ENCODE measurements at places on chromosomes 11 and 22.

DNA sequence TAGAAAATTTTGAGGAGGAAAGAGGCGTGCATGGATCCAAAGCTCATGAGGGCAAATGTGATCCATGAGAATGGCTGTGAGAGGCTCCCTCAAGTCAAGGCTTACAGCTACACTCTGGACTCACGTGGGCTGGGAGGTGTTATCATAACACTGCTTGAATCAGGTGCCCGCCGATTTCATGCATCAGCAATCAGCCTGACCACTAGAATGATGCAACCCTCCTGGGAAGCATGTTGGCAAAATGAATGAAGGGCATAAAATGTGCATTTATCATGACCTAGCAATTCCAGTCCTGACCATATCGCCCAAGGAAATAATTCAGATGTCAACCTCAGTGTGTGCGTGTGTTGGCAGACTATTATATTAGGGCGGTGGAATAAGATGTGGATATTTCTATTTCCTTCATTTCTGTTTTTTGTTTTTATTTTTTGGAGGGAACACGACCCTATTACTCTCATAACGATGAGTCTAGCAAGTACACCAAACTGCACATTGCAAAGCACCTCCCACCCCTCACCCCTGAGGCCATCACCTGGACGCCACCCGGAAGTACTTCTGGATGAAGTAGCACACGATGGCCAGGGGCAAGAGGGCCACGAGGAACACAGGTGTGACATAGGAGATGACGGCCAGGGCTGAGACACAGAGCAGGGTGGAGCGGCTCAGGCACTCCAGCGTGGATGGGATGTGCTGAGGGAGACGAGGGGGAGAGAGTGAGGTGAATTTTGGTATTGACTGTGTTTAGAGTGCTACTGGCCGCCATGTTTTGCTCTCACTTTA is 15.7 kb upstream of the KCNJ11 start:
- DNase-seq, result no peak

DNA sequence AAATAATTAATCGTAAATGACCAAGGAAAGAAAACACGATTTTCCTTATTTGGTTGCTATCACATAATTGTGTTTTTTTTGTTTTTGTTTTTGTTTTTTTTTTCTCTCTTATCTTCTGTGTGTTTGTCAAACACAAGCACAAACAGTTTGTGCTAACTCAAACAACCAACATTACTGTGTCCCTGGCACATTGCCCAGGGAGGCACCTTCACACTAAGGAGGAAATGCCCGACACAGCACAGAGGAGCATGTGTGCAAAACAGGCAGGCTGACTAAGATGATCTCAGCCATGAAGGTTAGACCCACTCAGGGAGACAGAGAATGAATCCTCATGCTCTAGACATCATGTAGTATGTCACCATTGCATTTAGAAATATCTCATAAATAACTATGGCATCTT is 130.1 kb downstream of the SOX6 start:
- no peak for DNase-seq

DNA sequence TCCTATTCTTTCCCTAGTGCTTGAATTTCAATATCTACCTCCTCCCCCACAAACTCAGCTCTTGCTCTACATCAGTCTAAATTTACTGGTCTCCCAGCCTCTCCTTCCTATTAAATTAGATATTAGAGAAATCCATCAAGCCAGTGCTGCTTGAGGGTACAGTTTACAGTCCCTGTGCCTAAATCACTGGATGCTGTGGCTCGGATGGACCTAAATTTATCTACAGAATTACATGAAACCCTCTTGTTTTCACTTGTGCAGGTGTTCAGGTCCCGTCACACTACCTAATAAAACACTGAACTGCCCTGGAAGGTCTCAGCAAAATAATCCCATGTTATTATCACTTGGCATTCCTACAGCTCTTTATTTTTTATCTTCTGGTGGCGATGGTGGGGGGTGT is 134.7 kb upstream of the E2F8 start:
- no peak for DNase-seq

GRCh38 chr11:15663777-15664218 is 549.1 kb downstream of the INSC start:
- no peak for DNase-seq

DNA sequence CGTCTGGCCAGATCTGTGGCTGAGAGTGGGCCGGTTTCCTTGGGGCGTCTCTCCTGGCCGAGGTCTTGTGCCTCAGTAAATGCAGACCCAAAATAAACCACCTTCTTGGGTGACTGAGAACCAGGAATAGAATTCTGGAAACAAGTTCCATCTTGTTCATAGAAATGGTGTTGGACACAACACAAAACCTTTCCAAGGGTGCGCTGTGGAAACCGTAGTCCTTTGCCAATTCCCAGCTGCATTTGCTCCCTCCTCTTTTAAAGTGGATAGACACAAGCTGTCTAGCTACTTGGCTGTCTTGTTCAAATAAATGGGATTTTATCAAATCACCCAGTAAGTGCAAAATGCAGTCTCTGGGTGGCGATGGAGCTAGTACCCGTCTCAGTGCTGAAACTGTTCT is 300.2 kb downstream of the SHANK2 start:
- peak; percentile 7 for DNase-seq

- peak; percentile 62 for DNase-seq
Measured at GRCh38 chr11:65498042-65498726, 661 bp upstream of the MALAT1 start.

DNA sequence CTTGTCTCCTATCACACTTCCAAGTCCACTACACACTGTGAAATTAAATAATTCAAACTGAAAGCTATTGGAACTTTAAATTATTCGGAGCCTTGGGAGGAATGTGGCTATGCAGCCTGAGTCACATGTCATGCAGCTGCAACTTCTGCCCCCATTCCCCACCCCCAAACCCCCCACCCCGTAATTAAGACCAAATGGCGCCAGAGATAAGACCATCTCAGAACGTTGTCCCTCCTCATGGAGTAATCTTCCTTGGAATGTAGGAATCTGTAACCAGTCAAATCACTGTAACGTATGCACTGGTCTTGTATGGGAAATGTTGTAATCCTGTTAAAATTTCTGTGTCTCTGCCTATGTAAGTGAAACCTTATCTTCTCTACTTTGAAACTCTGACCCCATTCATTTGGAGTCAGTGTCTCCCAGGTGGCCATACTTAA is 37.0 kb downstream of the GAB2 start:
- no peak for DNase-seq

GRCh38 chr22:23079240-23079768 is 9.0 kb downstream of the GNAZ start:
- DNase-seq, result no peak

GRCh38 chr11:128747728-128748148 is 53.9 kb downstream of the FLI1 start:
- DNase-seq, result no peak

DNA sequence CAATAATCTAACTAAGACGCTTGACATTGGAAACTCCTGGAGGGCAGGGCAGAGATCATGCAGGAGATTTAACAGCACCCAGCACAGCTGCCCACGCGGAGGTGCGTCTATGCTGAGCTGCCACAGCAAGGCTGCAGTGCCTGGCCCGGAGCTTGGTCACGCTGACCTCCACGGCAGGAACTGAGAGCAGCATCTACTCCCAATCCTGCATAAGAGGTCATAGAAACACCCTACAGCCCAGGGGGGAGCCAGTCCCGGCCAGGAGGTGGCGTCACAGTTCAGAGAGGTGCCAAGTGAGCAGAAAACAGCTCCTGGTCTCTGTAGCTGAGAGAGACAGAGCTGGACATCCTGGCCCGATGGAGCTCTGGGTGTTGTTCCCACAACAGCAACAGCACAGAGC is 121.1 kb upstream of the TMEM45B start:
- no peak for DNase-seq

DNA sequence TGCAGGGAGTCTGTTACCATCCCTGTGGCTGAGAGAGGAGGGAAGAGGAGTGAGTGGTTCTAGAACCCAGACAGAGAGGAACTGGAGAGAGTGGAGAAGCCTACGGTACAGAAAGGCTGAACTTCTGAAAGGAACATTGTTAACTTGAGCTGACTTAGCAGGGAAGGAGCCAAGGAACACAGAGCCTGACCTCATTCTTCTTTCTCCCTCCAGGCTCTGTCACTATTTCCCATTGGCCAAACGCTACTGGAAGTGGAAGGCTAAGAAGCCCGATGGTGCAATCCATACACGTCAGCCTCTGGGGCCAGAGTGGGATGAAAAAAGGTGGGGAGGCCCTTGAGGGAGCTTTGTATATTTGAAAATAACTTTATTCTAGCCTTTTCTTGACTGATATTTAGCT is 16.5 kb upstream of the WT1 start:
- DNase-seq, result no peak

- no peak for DNase-seq
Measured at GRCh38 chr22:32255217-32255616, at the start of gene SLC5A4. SLC5A4 (minus strand) TSS chr22:32255347; CDS start chr22:32255329, 18 bp downstream.

- no peak for DNase-seq
Measured at GRCh38 chr11:56819916-56820315, 71.4 kb upstream of the OR9G4 start.

GRCh38 chr22:42269432-42270175 is 849 bp downstream of the TCF20 start:
- peak; percentile 61 for DNase-seq

DNA sequence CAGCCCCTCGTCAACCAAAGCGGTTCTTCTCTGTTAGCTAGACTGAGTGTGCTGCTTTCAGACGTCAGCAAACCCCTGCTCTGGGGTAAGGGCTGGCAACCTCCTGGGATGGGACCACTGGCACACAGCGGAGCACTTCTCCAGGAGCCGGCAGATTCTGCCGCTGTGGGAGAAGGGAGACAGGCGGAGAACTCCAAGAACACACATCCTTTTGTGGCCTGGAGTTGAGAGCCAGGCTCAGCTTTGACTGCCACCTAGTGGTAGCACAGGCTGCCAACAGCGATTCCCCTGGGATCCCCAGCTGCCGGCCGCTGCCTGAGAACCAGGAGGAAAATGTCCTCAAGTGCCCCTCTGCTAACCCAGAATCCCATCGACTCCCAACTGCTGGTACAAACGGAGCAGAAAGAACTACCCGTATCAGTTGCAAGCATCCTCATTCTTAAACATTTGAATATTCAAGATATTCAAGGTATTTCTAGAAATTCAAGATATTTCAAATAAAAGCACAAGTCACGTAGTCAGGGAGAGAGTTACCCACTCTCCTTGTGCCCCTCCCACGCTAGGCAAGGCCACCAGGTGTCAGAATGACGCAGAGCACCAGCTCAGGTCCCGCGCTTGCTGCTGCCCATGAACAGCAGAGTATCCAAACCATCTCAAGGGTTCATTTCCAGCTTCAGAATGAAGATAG is 4.9 kb downstream of the LTO1 start:
- peak; percentile 50 for DNase-seq

DNA sequence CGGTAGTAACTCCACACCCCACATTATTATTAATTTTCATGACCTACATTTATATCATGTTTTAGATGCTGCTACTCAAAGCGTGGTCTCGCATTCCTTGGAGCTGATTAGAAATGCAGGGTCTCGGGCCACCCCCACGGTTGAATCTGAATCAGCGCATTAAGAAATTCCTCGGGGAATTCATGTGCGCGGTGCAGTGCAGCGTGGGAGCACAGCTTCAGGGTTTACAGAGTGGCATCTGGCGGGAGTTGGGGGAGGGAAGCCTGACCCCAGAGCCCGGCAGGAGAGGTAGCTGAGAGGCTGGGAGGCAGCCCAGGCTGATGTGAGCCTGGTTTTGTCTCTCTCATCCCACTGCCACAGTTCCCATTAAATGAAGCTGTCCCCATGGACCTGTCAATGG is 48.1 kb upstream of the DAGLA start:
- DNase-seq, result peak; percentile 86

DNA sequence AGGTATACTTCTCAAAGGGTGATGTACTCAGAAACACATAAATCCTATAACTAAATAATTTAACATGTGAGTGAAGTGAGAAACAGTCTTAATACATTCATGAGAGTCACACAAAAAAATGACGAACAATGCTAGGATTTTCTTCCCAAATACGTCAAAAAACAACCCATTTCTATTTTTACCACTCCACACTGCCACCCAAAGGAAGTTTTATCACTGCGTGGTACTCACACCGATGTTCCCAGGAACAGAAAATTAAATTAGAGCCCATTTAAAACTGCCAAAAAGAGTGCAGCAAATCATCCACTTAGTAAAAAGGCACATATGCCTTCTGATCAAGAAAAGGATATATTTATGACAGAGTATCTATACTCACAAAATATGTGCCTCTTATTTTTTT is 710.9 kb upstream of the FAT3 start:
- DNase-seq, result no peak

- no peak for DNase-seq
Measured at GRCh38 chr11:43918662-43919061, 23.8 kb upstream of the C11orf96 start.

DNA sequence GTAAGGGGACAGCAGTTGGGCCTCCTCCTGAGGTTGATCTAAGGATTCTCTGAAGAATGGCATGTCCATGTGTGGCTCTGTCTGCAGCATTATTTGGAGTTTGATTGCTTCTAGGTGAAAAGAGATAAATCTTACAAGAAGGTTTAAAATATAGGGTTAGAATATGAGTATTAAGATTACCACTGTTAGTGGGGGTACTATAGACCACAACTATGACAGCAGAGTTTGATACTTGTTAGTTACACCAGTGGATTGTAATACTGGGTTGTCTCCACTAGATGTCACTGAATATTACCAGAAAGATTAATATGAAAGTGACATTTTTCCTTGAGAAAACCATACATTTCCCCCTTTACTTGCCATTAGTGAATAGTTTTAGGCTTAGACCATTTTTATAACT is 47.9 kb downstream of the ZNF280B start:
- no peak for DNase-seq

GRCh38 chr11:124875401-124875800 is 10.2 kb downstream of the ROBO3 start:
- DNase-seq, result no peak

- DNase-seq, result no peak
Measured at GRCh38 chr22:32501836-32502752, 27.5 kb downstream of the FBXO7 start.

GRCh38 chr22:17795661-17796548 is 21.6 kb upstream of the BID start:
- DNase-seq, result no peak

DNA sequence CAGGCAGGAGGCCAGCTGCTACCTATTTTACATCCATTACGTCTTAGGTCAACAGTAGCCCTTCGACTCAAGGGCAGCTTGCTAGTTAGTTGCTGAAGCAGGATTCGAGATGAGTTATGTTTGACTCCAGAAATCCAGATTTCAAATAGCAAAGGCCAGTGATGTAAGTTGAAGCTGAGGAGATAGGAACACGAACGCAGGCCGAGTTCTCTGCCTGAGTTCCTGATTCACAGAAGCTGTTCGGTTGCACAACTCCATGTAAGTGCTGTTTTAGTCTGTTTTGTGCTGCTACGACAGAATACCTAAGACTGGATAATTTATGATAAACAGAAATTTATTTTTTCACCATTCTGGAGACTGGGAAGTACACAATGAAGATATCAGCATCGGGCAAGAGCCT is 111.2 kb downstream of the SLC1A2 start:
- no peak for DNase-seq

All from NCI-H2171 (cell line).